ENCODE measurements at places on chromosomes 1 and 21.

DNA sequence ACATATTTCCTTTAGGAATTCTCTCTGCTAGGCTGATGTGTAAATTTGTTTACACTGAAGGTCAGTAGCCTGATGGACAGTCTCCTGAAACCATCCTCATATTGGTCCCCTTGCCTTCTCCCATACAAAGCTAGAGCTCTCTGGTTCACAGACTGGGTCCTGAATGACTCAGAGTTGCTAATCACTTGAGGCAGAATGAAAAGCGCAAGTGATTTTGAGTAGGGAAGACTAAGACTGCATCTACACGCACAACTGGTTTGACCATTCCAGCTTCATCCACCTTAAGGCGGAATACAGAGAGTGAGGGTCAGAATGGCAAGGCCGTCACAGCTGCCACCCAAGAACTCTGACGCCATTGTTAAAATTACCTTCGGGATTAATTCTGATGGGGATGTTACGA, 70.2 kb upstream of the KIF26B start:
- DNase-seq = no peak

GRCh38 chr21:45297329-45297728, 9.6 kb upstream of the POFUT2 start:
- DNase-seq = no peak

DNA sequence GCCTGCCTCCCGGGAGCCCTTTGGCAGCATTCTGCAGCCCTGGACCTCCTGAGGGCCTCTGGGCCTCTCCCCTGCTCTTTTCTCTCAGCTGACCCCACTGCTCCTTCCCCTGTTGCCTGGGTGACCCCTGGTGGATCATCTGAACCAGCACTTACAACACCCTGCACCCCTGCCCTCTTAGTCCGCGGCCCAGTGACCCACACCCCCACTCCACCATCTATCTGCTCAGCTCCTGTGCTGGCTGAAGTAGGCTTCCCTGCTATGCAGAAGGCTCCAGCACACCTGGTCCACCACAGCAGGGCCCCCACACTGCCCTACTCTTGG, 74.0 kb downstream of the DMRTA2 start:
- DNase-seq = no peak

- DNase-seq = no peak
Measured at GRCh38 chr1:89487972-89488371, 36.7 kb upstream of the LRRC8B start.

DNA sequence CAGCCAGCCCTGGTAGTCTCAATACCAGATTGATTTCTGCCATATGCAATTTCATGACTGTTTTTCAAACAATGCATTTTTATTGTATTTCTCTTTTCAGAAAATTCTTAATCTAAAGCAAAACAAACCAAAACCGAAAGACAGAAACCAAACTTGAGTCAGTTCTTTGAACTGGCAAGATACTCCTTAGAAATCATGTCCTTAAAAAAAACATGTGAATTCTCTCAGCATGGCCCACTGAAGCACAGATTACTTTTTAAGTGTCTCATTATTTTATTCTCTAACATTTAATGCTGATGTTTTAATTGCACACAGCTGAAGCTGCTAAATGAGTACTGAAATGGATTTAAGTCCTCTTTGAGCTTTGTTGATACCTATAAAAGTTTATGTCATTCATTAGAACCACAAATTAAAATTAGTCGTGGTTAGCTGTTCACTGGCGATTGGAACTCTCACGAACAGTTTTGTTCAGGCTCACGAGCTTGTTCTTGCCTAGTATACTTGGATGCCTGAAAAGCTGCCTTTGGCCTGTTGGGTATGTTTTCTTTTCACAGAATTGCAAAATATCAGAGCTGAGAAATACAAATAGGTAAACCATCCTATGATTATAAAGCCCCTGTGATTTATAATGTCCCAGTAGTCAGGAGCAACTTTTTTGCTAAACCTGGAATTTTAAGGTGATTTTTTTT, 87.5 kb downstream of the CAMTA1 start:
- DNase-seq = no peak
